ENCODE measurements at places on chromosomes 4 and X.

DNA sequence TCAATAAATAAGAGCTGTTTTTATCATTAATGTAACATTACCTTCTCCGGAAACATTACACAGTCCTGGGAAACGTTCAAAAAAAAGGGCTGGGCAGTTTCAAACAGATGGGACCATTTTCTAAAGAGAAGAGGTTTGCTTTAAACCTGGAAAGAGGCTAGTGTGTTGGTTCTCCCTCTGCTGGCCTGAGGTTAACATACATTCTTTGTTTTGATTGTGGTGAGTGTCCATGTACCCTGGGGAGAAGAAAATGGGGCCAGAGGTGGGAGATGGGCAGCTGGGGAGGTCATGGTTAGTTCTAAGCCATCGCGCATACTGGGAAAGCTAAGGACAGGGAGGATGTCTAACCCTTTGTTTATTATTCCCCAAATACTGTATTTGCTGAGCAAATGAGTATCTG, 194.7 kb downstream of the CPEB2 start:
- no peak for DNase-seq

- DNase-seq: no peak
These were observed 150.3 kb upstream of the TECRL start for GRCh38 chr4:64559571-64559970.

- DNase-seq: peak; percentile 52
These were observed at the start of gene HSPA4L for GRCh38 chr4:127782275-127783025. HSPA4L (plus strand) TSS chr4:127782322; CDS start chr4:127782551, 229 bp downstream.

DNA sequence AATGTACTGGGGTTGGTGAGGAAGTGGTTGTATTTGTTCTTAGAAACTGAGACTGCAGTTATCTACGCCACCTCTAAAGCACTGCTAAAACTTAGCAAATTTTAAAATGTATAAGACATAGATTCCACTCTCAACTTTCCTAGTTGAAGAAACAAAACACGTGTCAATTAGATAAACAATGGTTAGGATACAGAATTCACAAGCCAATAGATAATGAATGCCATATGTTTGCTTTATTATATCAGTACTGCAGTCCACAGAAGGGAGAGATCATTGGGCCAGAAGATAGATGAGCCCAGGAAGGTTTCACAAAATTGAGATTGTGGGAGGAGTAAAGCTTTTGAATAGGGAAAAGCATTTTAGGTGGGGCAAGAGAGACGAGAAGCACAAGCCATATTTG, 14.3 kb downstream of the TMEM33 start:
- no peak for DNase-seq

DNA sequence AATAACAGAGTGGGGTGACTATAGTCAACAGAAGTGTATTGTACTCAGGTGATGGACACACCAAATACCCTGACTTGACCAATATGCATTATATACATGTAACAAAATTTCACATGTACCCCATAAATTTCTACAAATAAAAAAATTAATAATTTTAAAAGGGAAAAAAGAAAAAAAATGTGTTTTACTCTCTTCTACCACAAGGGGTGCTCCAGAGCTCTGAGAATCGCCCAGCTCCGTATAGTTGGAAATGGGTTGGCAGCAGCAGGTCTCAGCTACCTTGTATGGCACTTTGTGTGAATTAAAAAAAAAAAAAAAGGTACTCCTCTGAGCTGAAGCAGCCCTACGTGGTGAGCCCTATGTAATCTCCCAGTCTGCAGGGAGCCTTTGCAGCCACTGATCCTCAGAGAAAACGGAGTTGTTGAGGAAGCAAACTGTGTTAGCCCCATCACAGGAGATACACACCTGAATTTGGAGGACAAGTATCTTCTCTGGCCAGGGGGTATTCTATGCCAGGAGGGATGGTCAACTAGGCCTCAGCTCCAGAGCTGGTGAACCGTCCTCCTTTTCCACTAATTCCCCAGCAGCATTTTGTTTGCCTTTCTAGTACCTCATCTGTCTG, 17.2 kb upstream of the POLA1 start:
- DNase-seq: no peak

- DNase-seq: no peak
These were observed 4.7 kb downstream of the CPLX1 start for GRCh38 chr4:821181-821591.

DNA sequence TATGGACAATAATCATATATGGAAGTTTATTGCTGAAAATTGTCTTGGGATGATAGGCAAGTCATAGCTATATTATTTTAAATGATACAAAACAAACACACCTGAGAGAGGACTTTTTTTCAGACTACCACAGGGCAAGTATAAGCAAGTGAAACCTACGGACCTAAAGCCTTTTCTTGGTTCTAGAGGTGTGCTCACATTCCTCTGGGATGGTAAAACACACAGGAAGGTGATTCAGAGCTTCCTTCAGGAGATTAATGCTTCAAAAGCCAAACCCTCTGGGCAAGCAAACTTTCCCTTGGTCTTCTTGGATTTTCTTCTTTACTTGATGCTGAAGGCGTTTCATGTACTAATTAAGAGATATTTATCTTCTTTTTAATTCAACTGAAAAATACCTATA, 60.1 kb upstream of the ACSL4 start:
- DNase-seq: no peak

GRCh38 chr4:47488706-47489105, 3.6 kb downstream of the ATP10D start:
- DNase-seq: no peak

GRCh38 chrX:38868941-38869401, 67.7 kb downstream of the MID1IP1 start:
- peak; percentile 33 for DNase-seq

DNA sequence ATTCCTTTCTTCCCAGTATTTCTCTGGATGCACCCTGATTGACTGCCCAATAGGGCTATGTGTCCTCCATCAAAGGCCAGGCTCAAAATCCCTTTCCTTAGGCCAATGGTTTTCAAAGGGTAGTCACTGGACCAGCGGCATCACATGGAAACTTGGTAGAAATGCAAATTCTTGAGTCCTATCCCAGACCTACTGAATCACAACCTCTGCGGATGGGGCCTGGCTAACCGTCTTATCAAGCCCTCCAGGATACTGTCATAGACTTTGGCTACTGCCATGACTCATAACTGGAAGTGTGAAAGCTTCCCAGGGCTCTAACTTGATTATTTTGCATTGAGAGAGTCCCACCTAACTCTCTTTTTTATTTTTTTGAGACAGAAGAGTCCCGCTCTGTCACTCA, 71.9 kb upstream of the TFDP3 start:
- DNase-seq: no peak

DNA sequence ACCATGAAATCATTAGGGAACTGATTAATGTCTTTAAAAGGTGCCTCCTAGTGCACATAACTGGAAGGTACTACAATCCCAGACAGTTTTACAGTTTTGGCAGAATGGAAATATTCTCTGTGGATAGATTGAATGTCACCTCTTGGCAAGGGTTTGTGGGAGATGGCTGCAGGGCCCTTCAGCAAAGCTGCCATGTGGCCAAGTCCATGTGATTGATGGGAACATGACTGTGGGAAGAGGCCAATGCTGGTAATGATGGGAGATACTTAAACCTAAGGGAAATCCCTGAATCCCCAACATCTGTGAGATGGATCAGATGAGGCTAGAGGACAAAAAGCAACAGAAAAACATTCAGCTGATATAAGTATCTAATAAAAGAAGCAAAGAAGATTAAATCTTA, 493.7 kb downstream of the MAGEE1 start:
- DNase-seq: no peak

GRCh38 chrX:24553011-24553410, 87.9 kb downstream of the PDK3 start:
- no peak for DNase-seq

Measured in CD4-positive, alpha-beta T cell treated with Interferon gamma for 1 hour (primary cell).